ENCODE measurements at places on chromosomes 7 and 10.
A peak's percentile ranks its signal among the peaks of the same experiment; 100 is the strongest.

DNA sequence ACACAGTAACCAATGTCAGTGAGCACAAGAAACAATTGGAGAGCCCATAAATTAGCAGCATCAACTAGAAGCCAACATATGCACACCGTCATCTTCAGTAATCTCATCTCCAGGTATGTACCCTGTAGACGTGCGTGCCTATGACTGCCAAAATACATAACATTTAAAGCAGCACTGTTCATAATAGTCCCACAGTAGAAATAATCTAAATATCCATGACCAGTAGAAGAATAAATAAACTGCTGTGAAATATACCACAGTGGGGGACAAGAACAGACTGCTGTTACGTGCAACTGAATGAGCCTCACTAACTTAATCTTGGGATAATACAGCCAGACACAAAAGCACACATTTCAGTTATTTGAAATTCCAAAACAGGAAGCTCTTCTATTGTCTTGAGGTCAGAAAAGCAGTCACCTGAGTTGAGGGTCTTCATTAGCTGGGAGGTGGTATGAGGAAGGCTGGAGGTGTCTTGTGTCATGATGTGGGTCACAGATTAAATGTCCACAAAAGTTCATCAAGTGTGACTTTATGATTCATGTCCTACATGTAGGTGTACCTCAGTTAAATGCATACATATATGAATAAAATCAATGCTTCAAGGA, 454.2 kb upstream of the AKR1E2 start:
- no peak overlapping the region for H3K4me3 ChIP-seq
- H3K36me3 ChIP-seq: no peaks in the 10 kb centered on the region
- H3K4me1 ChIP-seq: no peaks in the 10 kb centered on the region

GRCh38 chr7:104039363-104039762, 49.9 kb upstream of the RELN start:
- H3K4me3 ChIP-seq: no peak overlapping the region
- no peaks in the 10 kb centered on the region for H3K4me1 ChIP-seq
- H3K36me3 ChIP-seq: no peaks in the 10 kb centered on the region
- H3K27ac ChIP-seq: no peak overlapping the region

DNA sequence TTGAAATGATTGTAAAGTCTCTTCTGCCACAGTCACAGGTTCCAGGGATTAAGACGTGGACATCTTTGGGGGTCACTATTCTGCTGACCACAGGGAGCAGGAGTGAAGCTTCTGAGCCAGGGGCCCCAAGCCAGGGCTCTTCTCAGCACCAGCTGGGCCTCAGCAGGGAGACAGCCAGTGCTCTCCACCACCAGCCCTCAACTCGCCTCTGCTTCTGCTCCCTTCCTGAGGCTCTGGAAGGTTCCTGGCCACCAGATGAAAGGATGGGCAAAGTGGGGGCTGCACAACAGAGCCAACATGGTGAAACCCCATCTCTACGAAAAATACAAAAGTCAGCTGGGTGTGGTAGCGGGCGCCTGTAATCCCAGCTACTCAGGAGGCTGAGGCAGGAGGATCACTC, 11.2 kb upstream of the CRYGN start:
- no peak for DNase-seq
- H3K4me3 ChIP-seq: no peak overlapping the region
- H3K27ac ChIP-seq: no peak overlapping the region
- no peaks in the 10 kb centered on the region for H3K27me3 ChIP-seq
- H3K36me3 ChIP-seq: no peaks in the 10 kb centered on the region

DNA sequence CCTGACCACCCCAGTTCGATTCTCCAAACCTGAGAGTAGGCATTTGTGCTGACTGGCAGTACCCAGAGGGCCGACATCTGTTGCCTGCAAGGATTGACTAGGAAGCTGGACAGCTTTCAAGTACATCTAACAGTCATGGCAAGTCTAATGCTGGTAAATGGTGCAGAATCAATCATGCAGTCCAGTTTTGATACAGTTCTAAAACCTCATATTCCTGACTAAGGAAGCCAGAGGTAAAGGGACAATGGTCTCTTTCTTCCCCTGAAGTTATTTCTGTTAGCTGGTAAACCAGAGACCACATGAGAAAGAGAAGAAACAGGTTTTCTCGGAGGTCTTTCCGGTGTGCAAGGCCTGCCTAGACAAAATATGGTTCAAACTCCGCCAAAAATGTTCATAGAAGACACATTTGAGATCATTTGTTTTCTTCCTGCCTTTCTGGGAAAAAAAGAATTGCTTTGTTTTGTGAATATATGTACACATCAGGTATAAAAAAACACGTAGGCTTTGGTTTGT, 97.1 kb downstream of the WDR37 start:
- no peak overlapping the region for H3K4me3 ChIP-seq
- no peaks in the 10 kb centered on the region for H3K36me3 ChIP-seq
- no peak overlapping the region for H3K27ac ChIP-seq
- no peaks in the 10 kb centered on the region for H3K27me3 ChIP-seq
- no peak for DNase-seq

- H3K4me1 ChIP-seq: peaks cover 35% of the 10 kb centered on the region
- H3K4me3 ChIP-seq: peak overlapping the region; percentile 85
- no peaks in the 10 kb centered on the region for H3K36me3 ChIP-seq
- H3K27me3 ChIP-seq: no peaks in the 10 kb centered on the region
- no peak overlapping the region for H3K27ac ChIP-seq
Measured at GRCh38 chr7:148700661-148701064, 2.0 kb downstream of the CUL1 start.

- no peaks in the 10 kb centered on the region for H3K27me3 ChIP-seq
- no peak for DNase-seq
- H3K4me3 ChIP-seq: no peak overlapping the region
- H3K4me1 ChIP-seq: peaks cover 28% of the 10 kb centered on the region
- H3K36me3 ChIP-seq: no peaks in the 10 kb centered on the region
- no peak overlapping the region for H3K27ac ChIP-seq
Measured at GRCh38 chr7:108452707-108453106, 3.5 kb downstream of the NRCAM start.

GRCh38 chr10:57535306-57535705, 732.4 kb downstream of the IPMK start:
- H3K27me3 ChIP-seq: no peaks in the 10 kb centered on the region
- no peaks in the 10 kb centered on the region for H3K4me1 ChIP-seq
- DNase-seq: no peak
- H3K27ac ChIP-seq: no peak overlapping the region
- H3K4me3 ChIP-seq: no peak overlapping the region
- no peaks in the 10 kb centered on the region for H3K36me3 ChIP-seq
